Activated CD8-positive, alpha-beta T cell treated with anti-CD3 and anti-CD28 coated beads, Interleukin-2, amount 10 ng/mL, durations not matched to agents 7 days and 5 days (primary cell): ENCODE measurements at places on chromosomes 11 and 22. TPM values are rescaled to one million over a fixed set of nuclear protein-coding genes. Genes with fewer than 3 reads are reported as not detected.
A peak's percentile ranks its signal among the peaks of the same experiment; 100 is the strongest.

- no peak overlapping the region for H3K4me3 ChIP-seq
- no peaks in the 10 kb centered on the region for H3K36me3 ChIP-seq
- H3K27me3 ChIP-seq = no peaks in the 10 kb centered on the region
- no peak for DNase-seq
- no peak overlapping the region for H3K27ac ChIP-seq
Observed at GRCh38 chr11:2569321-2569721, 124.5 kb downstream of the KCNQ1 start.

DNA sequence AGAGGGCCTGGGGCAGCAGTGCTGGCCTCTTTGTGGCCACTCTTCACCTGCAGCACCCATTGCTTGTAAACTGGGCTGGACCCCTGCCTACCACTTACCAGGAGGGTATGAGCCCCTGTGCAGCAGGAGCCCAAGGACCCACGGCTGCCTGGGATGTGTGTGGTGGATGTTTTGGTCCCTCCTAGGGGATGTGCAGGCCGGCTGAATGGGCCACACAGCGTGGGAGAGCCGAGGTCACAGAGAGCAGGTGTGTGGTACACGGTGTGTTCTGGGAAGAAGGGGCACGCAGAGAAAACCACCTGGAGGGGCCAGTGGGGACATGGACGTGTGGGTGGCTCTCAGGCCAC, 19.3 kb upstream of the GNB1L start:
- peaks cover 12% of the 10 kb centered on the region for H3K4me1 ChIP-seq
- no peak for DNase-seq
- H3K27ac ChIP-seq = peak overlapping the region; percentile 61

The AQP11 gene
- 0.39 TPM for total RNA-seq

- H3K27me3 ChIP-seq = no peaks in the 10 kb centered on the region
- no peak overlapping the region for H3K4me3 ChIP-seq
- no peak for DNase-seq
- H3K27ac ChIP-seq = no peak overlapping the region
Observed at GRCh38 chr22:46007003-46007847, 30.3 kb upstream of the WNT7B start.

The TRIM6 gene
- 0.47 TPM for total RNA-seq

The GGTLC3 gene
- not detected for total RNA-seq

- H3K36me3 ChIP-seq = no peaks in the 10 kb centered on the region
- peaks cover 47% of the 10 kb centered on the region for H3K27me3 ChIP-seq
Observed at GRCh38 chr11:61587951-61588727, 7.3 kb upstream of the SYT7 start.

GRCh38 chr22:40741116-40741515, 61.8 kb downstream of the MCHR1 start:
- H3K4me1 ChIP-seq = peaks cover 7% of the 10 kb centered on the region
- H3K36me3 ChIP-seq = no peaks in the 10 kb centered on the region
- H3K27ac ChIP-seq = no peak overlapping the region
- no peak for DNase-seq

The HBD gene
- total RNA-seq = not detected

The CRYBB2 gene
- not detected for total RNA-seq

GRCh38 chr11:342328-342727, 21.7 kb upstream of the IFITM3 start:
- peaks cover 19% of the 10 kb centered on the region for H3K4me1 ChIP-seq
- peaks cover 2% of the 10 kb centered on the region for H3K27me3 ChIP-seq
- no peak for DNase-seq
- H3K27ac ChIP-seq = no peak overlapping the region

- no peaks in the 10 kb centered on the region for H3K27me3 ChIP-seq
- no peak overlapping the region for H3K4me3 ChIP-seq
- H3K27ac ChIP-seq = no peak overlapping the region
- no peaks in the 10 kb centered on the region for H3K36me3 ChIP-seq
Observed at GRCh38 chr11:36930256-36930655, 332.2 kb upstream of the RAG2 start.

DNA sequence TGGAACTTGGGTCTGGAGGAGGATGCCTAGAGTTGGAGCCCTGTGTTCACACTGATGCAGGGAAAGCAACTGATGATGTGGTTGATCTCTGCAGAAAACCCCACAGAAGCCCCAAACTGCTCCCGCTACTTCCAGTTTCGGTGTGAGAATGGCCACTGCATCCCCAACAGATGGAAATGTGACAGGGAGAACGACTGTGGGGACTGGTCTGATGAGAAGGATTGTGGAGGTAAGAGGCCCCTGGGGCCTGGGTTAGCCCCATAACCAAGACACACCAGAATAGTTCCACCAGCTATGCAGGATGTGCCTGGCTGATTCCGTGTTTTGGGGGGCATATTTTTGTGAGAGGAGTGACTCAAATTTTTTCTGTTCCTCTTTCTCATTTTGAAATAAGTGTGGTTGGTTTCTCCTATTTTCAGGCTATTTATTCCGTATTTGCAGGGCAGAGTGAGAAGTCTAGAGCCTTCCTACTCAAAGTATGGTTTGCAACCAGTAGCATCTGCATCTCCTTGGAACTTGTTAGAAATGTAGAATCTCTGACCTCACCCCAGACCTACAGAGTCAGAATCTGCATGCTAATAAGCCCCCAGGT, 137.3 kb upstream of the SORL1-AS1 start:
- DNase-seq = no peak
- no peak overlapping the region for H3K4me3 ChIP-seq
- H3K4me1 ChIP-seq = peaks cover 12% of the 10 kb centered on the region
- peaks cover 74% of the 10 kb centered on the region for H3K36me3 ChIP-seq

DNA sequence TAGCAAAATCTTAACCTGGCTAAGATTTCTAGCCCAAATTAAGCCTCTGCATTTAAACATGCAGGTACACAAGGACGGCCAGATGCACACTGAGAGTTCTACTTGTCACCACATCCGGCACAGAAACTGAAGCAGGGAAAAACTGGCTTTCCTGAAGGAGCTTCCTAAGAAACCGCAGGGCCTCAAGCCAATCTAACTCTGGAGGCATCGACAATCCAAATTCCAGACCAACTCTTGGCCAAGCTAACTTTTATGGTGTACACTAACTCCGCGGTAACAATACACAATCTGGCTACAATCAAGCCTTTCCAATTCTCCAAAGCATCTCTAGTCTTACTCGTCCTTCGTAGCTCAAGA, 1.2 kb downstream of the MSANTD2 start:
- H3K4me3 ChIP-seq = peak overlapping the region; percentile 85
- H3K4me1 ChIP-seq = peaks cover 26% of the 10 kb centered on the region
- peaks cover 6% of the 10 kb centered on the region for H3K36me3 ChIP-seq
- no peak for DNase-seq

GRCh38 chr11:9784602-9785315, 120.9 kb downstream of the SWAP70 start:
- H3K4me1 ChIP-seq = peaks cover 8% of the 10 kb centered on the region
- H3K4me3 ChIP-seq = no peak overlapping the region
- no peaks in the 10 kb centered on the region for H3K27me3 ChIP-seq
- no peak overlapping the region for H3K27ac ChIP-seq
- DNase-seq = no peak

DNA sequence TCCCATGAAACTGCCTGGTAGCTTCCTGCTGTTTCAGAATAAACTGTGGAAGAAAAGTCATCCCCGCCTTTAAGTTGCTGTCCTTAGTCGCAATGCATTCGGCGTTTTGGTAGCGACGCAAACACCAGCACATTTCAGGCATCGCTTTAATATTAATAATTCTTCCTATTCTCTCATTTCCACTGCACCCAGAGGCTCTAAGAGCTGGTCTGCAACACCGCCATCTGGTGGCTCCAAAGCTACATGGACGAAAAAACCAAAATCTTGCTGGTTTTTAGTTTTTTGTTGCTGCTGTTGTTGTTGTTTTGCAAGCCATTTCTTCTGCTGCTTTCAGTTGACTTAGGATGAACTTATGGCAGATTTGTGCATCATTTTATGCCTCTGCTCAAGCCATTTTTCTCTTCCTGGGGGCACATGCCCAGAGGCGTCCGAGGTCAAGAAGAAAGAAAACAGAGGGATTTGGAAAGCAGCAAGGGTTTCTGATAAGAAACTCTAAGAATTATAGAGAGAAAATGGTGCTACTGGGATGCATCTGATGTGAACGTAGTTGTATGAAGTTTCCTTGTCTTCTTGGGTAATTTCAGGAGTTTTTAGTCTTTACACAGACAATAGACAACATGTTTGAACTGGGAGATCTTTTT, 345.4 kb upstream of the KIRREL3 start:
- H3K27ac ChIP-seq = no peak overlapping the region
- no peak overlapping the region for H3K4me3 ChIP-seq
- H3K36me3 ChIP-seq = no peaks in the 10 kb centered on the region
- peak; percentile 23 for DNase-seq
- no peaks in the 10 kb centered on the region for H3K4me1 ChIP-seq
- H3K27me3 ChIP-seq = no peaks in the 10 kb centered on the region

The TMEM123 gene
- total RNA-seq = 434 TPM

DNA sequence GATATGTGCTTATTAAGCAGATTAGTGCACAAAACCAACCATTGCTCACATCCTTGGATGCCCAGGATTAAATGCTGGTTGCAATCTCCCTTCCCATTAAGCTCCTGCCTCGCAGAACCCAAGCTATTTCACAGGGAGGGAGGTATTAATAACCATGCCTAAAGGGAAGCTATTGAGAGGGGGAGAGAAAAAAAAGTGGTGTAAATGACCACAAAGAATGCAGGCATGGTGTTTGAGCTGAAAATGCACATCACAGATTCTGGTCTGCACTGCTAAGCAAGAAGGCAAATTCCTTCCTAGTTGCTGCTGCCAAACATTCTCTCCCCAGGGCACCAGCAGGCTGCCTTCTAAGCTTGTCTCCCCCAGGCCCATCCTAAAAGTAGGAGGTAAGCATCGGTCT, 92.0 kb upstream of the ISX start:
- no peaks in the 10 kb centered on the region for H3K4me1 ChIP-seq
- DNase-seq = no peak
- H3K27me3 ChIP-seq = no peaks in the 10 kb centered on the region
- no peak overlapping the region for H3K4me3 ChIP-seq
- no peak overlapping the region for H3K27ac ChIP-seq

DNA sequence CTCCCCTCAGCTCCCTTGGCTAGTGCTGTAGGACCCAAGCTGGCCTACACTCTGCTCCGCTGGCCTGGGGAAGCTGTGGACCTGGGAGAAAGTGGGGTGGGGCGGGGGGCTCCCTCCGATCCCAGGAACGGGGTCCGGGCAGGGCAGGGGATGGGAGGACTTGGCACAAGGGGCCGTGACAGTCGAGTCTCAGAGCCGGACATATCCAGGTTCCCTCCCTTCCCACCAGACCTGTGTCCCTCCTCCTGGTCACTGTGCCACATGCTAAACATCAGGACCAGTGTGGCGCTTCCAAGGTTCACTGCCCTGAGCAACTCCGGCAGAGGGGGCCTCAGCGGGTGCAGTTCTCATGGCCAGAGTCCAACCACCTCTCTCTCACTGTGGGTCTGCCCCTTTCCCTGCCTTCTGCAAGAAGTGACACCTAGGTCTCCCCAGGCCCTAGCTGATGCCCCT, 2.0 kb downstream of the DUSP8 start:
- H3K27ac ChIP-seq = no peak overlapping the region
- peaks cover 14% of the 10 kb centered on the region for H3K4me1 ChIP-seq
- H3K36me3 ChIP-seq = no peaks in the 10 kb centered on the region
- H3K4me3 ChIP-seq = no peak overlapping the region

The OR4P4 gene
- not detected for total RNA-seq

DNA sequence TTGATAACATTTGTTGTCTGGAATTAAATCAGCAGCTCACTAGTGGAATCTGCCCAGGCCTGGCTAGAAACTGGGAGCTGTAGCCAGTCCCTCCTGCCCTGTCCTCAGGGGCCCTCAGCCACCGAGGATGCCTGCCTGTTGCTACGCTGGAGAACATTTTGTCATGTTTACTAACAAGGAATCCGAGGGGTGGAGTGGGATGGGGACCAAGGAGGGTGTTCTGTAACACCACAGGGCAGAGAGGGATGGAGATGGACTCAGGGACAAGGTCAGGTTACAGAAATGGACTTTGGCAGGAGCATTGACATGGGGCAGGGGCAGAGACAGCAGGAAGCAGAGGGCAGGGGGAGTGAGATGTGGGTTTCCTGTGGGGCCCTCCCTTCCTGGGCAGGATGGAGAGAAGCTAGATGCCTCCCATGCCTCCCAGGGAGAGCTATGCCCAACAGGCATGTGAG, 45.8 kb upstream of the AMPD3 start:
- H3K27ac ChIP-seq = peak overlapping the region; percentile 70
- H3K27me3 ChIP-seq = peaks cover 9% of the 10 kb centered on the region
- no peak for DNase-seq
- no peaks in the 10 kb centered on the region for H3K36me3 ChIP-seq

- peak within 1 kb of the TSS; percentile 41 for H3K4me3 ChIP-seq
- H3K36me3 ChIP-seq = no peaks in the 10 kb centered on the region
- DNase-seq = no peak
- peaks cover 51% of the 10 kb centered on the region for H3K27me3 ChIP-seq
- peaks cover 4% of the 10 kb centered on the region for H3K4me1 ChIP-seq
Observed at GRCh38 chr11:33375688-33376311, 118.6 kb downstream of the HIPK3 start.

DNA sequence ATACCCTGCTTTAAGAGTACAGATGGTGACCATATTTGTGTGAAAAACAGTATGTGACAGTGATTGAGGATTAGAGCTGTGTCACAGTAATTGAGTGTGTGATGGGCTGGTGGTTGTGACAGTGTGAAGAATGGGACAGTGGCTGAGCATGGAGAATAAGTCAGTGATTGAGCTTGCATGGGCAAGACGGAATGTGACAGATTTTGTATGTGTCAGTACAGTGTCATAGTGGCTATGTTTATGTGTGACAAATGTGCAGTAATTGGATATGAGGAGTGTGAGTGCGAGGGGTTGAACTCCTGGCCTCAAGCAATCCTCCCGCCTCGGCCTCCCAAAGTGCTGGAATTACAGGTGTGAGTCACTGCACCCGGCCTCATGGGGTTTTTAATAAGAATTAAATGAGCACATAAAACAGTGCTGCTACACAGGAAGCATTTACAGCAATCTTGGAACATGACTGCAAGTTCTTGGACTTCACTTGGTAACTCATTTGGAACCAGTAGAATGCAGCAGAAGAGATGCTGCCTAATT, 583 bp upstream of the RRAS2 start:
- H3K4me1 ChIP-seq = peaks cover 56% of the 10 kb centered on the region
- H3K4me3 ChIP-seq = peak overlapping the region; percentile 73
- no peak for DNase-seq
- H3K27me3 ChIP-seq = no peaks in the 10 kb centered on the region
- H3K36me3 ChIP-seq = peaks cover 25% of the 10 kb centered on the region

DNA sequence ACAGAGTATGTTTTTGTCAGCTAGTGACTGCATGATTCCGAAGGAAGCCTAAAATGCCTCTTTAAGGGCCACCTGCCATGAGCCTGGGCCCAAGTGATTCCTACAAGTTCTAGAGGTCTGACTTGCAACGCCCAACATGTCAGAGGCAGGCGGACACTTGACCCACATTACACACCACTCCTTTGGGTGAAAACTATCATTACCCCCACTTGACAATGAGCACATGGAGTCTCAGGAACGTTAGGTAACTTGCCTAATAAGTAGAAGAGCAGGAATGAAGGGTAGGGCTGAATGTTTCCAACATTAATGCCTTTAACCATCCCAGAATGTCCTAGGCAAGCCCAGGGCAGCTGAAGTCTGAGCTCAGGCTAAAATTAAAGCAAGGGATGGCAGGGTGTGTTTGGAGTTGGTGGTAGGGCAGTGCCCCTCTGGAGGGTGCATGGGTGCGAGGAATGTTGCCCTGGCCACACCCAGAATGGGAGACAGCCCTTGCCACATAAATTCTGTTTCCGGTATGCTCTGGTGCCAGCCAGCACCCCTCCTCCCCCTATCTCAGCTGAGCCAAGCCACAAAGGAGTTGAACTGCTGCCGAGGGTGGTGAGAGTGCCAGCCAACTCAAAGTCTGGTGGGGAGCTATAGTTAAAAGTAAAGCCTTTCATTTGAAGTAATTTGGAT, 2.5 kb downstream of the PLAAT2 start:
- peak overlapping the region; percentile 18 for H3K27ac ChIP-seq
- H3K4me3 ChIP-seq = no peak overlapping the region
- DNase-seq = no peak

The FAM180B gene
- total RNA-seq = not detected

The MRE11 gene
- total RNA-seq = 35.8 TPM
